Activated gamma-delta T cell (primary cell): ENCODE measurements at places on chromosomes 13 and 19.

DNA sequence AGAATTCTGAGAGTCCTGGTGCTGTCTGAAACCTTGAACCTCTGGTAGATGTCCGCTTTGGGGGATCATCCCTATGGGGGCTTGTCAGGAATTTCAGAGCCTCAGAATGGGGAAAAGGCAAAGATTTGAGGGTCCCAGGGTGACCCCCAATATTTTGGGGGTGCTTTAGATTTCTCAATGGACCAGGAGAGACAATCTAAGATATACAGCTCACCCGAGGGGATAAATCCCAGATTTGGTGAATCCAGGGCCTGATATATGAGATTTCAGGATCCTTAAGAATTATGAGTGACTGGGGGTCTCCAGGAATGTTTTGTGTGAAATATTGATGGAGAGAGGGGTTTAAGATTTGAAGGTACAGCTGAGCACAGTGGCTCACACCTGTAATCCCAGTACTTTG lies 3.3 kb downstream of the CAPN12 start:
- no peak for DNase-seq

DNA sequence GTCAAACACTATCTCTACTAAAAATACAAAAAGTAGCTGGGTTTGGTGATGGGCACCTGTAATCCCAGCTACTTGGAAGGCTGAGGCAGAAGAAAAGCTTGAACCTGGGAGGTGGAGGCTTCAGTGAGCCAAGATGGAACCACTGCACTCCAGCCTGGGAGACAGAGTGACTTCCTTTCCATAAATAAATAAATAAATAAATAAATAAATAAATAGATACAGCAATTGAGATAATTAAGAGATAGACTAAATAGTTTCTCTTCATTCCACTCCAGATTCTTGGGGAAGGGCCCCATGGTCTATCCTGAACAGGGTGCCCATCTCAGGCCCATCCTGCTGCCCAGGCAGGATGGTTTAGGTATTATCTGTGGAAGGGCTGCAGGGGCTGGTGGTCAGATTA lies 24.0 kb upstream of the FARP1 start:
- DNase-seq: no peak

- no peak for DNase-seq
Observed at GRCh38 chr19:30518965-30519606, 146.9 kb downstream of the ZNF536 start.

- no peak for DNase-seq
Observed at GRCh38 chr13:41008349-41008980, 10.7 kb downstream of the ELF1 start.

DNA sequence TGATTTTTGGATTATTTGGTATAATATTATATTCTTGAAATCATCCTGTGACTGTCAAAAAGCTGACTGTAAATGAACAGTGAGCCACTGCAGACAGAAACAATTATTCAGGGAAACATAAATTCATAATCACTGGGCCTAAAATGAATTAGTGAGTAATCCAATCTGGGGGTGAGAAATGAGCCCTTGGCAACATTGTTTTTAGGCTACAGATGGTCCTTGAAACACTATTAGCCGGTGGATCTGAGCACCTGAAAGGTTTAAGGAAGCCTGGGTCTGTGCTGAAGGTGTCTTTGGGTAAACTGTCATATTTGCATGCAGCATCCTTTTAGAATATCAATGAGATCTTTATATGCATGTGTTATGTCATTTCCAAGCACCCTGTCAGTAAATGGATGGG lies 290.7 kb downstream of the ATP8A2 start:
- DNase-seq: no peak

GRCh38 chr13:99347911-99348451 lies 40.8 kb upstream of the GPR183 start:
- no peak for DNase-seq

DNA sequence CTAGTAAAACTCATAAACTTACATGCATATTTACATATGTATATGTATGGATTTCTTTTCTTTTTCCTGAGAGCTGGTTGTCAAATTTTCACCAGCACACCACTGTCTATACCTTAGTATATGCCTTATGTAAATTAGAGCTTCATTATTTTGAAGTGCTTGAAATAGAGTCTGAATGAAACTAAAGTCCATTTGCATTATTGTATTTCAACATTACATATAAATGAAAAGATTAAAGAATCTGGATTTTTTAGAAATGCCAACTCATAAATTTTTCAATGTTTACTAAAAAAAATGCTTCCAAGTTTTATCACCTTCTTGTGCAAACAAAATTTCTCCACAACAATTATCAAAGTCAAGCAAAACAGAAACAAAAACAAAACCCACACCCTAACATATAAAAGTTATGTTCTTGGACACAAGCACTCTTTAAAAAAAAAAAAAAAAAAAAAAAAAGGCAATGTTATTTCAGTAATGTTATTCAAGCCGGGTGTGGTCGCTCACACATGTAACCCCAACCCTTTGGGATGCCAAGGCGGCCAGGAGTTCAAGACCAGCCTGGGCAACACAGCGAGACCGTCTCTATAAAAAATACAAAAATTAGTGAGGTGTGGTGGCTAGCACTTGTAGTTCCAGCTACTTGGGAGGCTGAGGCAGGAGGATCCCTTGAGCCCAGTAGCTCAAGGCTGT lies 18.3 kb downstream of the MED26 start:
- no peak for DNase-seq

GRCh38 chr19:30276883-30277280 lies 95.3 kb upstream of the ZNF536 start:
- no peak for DNase-seq

GRCh38 chr13:97395447-97396136 lies 38.4 kb upstream of the RAP2A start:
- DNase-seq: no peak

- no peak for DNase-seq
Observed at GRCh38 chr19:16571822-16572331, 338 bp downstream of the SLC35E1 start.

- DNase-seq: no peak
Observed at GRCh38 chr19:50416034-50416977, 2.4 kb upstream of the SPIB start.

GRCh38 chr13:112111239-112111857 lies 44.4 kb downstream of the SOX1 start:
- DNase-seq: no peak

DNA sequence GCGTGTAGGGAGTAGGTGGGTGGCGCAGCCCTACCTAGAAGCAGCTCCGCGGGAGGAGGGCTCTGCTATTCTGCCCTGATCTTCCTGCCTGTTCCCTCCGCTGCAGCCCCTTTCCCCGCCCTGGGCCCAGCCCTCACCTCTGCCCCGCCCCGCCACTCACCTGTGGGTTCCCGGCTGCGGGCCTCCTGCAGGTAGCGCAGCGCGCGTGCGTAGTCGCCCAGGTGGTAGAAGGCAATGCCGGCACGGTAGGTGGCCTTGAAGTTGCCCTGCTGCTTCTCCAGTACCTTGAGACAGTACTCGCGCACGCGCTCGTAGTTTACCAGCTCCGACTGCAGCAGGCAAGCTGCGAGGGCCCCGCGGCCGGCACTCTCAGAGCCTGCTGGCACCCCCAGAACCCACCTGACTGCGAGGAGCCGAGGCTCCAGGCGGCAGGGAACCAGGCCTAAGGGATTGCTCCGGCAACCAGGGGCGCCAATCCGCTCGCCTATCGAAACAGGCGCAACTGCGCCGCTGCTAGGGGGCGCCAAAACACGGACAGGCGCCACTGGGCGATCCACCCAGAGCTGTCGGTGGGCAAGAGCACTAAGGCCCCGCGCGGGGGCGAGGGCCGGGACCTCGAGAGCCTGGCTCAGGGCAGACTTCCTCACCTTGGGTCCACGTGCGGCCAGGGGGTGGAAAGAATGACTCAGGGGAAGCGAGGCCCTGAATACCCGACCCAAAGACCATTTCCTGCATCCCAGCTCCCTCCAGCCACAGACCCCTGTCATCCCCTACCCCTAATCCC lies 965 bp downstream of the TTC9B start:
- DNase-seq: no peak

GRCh38 chr13:74036373-74036772 lies 97.8 kb downstream of the KLF12 start:
- DNase-seq: no peak

- DNase-seq: no peak
Observed at GRCh38 chr13:67421475-67421874, 191.3 kb upstream of the PCDH9 start.

DNA sequence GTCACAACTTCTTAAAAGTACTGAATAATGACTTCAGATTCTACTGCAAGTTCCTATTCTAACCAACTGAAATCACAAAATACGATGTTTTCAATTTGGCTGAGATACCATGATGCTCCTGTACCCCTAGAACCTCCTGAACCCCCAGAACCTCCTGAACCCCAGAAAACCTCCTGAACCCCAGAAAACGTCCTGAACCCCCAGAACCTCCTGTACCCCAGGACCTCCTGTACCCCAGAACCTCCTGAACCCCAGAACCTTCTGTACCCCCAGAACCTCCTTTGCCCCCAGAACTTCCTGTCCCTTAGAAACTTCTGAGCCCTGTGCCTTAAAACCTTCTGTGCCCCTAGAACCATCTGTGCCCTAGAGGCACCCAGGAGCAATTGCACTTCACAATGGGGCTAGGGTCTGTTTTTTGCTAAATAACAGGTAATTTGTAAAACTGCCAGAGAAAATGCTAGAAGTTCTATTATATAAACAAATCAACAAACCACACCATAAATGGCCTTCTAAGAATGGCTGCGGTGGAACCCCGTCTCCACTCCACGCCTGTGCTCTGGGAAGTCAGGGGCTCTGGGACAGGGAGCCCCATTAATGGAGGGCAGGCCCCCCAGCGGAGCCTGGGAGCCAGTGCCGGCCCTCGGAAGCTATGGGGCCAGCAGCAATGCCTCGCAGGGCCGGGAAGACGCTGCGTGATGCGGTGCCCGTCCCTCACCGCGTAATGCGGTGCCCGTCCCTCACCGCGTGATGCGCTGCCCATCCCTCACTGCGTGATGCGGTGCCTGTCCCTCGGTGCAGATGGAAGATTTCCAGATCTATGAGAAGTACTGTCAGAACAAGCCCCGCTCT lies 21.3 kb upstream of the F7 start:
- no peak for DNase-seq

GRCh38 chr19:39968789-39969188 lies 2.2 kb upstream of the PSMC4 start:
- DNase-seq: no peak

DNA sequence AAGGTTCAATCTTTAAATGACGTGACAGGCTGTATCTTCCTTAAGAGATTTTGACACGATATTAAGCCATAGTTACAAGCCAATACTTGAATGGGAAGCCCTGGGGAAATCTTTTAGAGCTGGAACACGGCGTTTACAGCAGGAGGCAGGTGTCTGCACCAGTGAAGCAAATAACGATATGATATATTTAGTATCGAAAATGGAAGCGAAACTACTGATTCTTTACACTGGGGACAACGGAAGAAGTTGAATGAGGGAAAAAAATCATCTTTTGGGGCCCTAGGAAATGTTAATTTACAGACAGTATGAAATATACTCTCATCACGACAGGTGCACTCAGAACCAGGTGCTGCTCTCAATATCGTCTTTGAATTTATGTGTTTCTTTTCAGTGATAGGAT lies 793.9 kb upstream of the PCDH20 start:
- DNase-seq: no peak

DNA sequence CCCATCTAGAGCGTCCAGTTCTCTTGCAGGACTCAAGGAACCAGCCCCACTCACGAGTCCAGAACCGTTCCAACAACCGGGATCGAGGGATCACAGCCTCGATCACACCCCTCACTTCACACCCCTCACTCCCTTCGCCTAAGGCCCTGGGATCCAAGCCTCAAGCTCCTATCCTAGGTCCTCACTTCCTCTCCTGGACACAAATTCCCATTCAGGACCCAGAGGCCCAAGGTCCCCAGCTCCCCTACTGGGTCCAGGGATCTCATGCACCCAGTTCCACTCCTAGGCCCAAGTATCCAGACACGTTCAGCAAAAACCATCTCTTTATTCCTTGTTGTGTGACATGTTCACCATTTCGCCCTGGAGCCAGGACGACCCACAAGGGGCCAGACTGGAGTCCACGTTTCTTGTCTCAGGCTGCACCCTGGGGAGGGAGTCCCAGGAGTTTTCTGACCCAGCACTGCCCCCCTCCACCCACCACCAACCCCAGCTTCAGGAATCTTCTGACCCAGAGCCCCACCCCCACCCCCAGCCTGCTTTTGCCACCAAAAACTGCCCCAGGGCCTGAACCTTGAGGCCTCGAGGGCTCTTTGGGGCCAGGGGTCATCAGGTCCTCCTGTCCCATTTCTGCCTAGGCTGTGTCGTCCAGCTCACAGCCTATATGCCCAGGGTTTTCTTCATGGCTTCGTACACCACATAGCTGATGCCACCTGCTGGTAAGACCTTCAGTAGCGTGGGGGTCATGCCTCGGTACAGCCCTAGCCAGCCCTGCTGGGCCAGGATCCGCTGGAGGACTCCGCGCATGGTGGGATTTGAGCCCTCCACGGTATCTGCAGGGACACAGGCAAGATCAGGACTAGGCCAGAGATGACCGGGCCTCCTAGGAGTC lies 1.4 kb upstream of the KHSRP start:
- DNase-seq: no peak

DNA sequence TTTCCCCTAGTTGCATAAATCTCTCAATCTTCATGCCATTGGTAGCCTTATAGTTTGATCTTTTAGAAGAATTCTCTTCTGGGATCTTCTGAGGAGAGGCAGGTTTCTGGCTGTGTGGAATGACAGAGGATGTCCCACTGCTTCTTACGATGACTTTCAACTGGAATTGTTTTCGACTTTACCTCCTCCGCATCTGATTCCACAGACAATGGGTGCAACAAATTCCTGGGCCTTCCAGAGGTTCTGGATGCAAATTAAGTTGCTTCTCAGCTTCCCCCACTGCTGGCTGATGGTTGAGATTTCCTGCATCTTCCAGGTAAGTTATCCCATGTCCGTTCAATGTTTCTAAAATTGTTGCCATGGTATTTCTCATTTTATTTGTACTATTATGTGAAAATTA lies 142.3 kb upstream of the TSC22D1 start:
- no peak for DNase-seq

GRCh38 chr19:33572929-33573328 lies 48.8 kb upstream of the CHST8 start:
- no peak for DNase-seq

DNA sequence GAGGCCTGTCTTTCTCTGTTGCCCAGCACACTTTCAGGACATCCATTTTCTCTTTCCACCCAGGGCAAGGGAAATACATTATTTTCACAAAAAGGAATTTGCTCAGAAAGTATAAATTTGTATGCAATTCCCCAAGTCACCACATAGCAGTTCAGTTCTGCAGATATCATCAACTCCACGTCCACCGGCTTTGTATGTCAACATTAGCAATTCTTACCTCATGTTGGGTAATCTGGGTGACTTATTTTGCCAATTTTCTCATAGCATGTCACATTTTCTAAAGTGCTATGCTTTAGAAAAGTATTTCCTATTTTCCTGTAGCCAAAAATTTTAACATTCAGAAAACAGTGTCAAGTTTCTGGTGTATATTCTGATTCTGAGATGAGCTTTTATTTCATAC lies 501.8 kb downstream of the EFNB2 start:
- DNase-seq: no peak

DNA sequence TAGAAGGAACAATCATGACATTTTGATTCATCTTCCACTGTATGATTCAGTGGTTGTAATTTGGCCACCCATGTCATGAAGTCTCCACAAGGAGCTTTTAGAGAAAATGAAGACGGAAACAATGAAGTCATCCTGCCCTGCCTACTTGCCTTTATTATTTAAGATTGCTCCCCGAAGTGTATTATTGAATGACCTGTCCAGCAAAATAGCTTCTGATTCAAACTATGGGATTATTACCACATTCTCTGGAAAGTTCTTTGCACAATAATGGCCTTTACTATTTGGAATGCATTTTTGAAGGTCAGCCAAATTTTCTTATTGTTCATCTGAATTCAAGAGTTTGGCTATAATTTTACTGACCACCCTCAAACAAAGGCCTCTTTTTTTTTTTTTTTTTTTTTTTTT lies 77.8 kb upstream of the RFC3 start:
- no peak for DNase-seq
